Activated T-cell treated with anti-CD3 and anti-CD28 coated beads, Interleukin-2, amount 50 U/mL, for 24 hours (primary cell): ENCODE measurements at places on chromosomes 6 and 20.

GRCh38 chr20:7496394-7496991 is 443.8 kb downstream of the HAO1 start:
- no peak for DNase-seq

DNA sequence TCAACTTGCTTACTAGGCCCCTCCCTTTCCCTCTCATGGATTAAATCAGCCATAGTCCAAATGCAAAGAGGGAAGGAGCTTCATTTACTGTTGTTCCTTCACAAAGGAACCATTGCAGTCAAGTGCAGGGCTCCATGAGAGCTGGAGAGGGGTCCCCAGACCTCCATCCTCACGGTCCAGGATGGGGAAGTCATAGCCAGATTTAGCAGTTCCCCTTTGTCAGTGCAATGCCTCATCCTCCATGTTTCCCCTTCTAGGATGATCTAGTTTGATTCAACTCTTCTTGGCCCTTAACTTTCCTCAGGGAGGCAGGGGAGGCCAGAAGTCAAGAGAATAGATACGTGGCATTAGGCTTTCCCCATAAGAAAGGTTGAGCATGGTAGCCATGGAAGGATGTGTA is 66.5 kb upstream of the FUCA2 start:
- no peak for DNase-seq

GRCh38 chr20:42338294-42339201 is 720.4 kb upstream of the CHD6 start:
- no peak for DNase-seq

DNA sequence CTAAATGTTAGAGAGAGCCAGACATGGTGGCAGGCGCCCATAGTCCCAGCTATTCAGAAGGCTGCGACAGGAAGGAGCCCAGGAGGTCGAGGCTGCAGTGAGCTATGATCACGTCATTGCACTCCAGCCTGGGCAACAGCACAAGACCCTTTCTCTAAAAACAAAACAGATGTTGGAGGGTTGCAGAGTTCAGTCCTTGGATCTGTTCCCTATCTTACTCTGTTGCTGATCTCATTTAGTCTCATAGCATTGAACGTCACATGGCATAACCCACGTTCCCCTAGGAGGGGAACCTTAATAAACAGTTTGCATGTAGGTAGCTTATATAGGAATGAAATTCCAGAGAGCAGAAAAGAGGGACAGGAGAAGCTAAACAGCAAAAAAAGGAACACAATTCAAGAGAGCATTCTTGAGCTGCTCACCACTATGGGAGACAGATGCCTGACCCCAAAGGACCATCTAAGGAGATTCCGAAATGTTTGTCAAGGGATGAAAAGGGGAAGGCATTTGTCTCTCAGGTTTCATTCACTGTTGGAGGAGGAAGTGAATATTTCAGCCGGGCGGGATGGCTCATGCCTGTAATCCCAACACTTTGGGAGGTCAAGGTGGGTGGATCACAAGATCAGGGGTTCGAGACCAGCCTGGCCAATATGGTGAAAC is 54.6 kb upstream of the PIM1 start:
- DNase-seq: no peak

GRCh38 chr6:54086439-54086838 is 24.8 kb upstream of the MLIP start:
- no peak for DNase-seq

- DNase-seq: no peak
Observed at GRCh38 chr6:63677282-63677681, 41.7 kb downstream of the PHF3 start.

- DNase-seq: no peak
Observed at GRCh38 chr6:1903780-1904465, 294.2 kb downstream of the FOXC1 start.

DNA sequence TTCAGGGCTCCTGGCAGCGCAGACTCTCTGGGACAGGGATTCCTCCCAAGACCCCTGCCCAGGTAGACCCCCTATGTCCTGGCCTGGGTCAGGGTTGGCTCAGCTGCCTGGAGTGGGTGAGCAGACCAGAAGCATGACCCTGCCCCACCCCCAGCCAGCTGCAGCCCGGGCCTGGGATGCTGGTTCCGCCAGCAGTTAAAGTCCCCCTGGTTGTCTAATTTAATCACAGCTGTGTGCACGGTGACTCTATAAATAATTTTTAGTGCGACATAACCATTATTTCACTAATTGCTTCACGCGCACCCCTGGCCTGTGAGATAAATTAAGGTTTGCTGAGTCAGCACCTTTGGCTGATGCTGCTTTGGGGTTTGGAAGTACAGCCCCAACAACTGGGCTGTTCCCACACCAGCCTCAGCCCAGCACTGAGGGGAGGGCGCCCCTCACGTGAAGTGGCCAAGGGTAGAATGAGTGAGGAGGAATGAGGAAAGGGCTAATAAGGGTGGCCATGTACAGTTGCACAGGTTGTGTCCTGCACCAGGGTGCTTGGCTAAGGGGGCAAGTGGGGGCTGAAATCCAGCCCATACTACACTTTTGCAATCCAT is 26.1 kb upstream of the CDH22 start:
- DNase-seq: no peak

- no peak for DNase-seq
Observed at GRCh38 chr20:58375759-58376352, 13.2 kb upstream of the VAPB start.

DNA sequence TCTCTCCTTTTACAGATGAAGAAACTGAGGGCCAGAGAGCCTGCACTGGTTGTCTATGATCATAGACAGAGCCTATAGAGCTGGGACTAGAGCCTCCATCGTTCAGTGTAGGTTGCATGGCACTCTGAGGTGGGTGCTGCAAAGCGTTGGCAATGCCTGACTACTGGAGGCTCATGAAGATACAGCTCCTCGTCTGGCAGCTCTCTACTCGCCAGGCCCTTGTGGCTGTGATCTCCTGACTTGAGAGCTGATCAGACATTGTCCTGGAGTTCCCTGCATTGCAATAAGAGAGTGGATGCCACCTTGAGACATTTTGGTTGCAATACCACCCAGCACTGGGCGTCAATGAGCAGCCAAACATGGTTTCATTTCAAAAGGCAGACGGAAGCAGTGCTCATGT is 270.1 kb upstream of the ARID1B start:
- DNase-seq: no peak

- DNase-seq: no peak
Observed at GRCh38 chr6:100339574-100340255, 125.0 kb downstream of the SIM1 start.

GRCh38 chr6:69097948-69098347 is 462.9 kb downstream of the ADGRB3 start:
- no peak for DNase-seq

DNA sequence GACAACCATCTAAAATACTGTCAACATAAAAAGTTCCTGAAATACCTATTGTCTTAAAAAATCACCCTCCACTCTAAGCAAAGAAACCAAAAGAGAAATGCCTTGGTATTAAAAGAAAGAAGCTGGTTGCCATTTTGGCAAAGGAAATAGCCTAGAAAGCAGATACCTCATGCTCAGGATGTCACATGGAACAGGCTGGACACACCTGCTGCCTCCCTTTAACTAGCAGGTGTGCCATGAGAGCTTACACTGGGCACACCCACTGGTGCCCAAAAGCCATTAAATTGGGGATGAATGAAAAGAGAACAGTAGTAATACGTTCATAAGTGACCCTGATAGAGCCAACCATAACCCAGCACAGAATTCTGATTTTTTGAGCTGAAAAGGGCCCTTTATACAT is 1.5 kb downstream of the SLC23A2 start:
- DNase-seq: no peak

DNA sequence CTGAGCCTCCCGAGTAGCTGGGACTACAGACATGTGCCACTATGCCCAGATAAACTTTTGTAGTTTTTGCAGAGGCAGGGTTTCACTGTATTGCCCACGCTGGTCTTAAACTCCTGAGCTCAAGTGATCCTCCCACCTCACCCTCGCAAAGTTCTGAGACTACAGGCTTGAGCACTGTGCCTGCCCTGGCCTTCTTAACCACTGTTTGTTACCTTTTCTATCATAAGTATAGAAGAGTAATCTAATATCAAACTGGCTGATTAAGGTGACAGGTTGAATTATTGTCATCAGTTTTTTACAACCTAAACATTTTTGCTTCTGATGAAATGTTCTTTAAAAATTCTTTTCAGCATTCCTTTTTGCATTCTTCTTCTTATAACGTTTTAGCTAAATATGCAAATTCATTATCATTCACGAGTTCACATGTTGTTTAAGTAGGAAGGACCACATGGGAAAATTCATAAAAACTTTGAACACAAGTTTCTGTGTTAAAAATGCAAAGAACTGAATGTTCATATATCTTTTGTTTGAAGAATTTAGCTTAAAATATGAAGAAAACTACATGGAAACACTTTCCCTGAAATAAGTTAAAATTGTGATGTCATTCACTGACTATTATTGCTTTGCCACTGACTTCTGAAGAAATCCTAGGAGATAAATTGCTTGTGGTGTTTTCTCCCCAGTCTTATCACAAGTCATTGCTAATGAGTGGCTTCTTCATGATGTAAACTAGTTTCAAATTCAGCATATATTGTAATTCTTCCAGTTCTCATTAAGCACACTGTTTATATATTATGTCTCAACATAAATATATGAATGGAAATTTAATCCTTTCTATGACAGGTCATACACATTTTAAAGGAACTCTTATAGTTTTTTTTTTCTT is 106.7 kb downstream of the ADGRB3 start:
- no peak for DNase-seq

- DNase-seq: no peak
Observed at GRCh38 chr6:131368198-131368911, 204.7 kb upstream of the ARG1 start.

GRCh38 chr6:168213121-168213524 is 106.5 kb downstream of the DACT2 start:
- DNase-seq: no peak

DNA sequence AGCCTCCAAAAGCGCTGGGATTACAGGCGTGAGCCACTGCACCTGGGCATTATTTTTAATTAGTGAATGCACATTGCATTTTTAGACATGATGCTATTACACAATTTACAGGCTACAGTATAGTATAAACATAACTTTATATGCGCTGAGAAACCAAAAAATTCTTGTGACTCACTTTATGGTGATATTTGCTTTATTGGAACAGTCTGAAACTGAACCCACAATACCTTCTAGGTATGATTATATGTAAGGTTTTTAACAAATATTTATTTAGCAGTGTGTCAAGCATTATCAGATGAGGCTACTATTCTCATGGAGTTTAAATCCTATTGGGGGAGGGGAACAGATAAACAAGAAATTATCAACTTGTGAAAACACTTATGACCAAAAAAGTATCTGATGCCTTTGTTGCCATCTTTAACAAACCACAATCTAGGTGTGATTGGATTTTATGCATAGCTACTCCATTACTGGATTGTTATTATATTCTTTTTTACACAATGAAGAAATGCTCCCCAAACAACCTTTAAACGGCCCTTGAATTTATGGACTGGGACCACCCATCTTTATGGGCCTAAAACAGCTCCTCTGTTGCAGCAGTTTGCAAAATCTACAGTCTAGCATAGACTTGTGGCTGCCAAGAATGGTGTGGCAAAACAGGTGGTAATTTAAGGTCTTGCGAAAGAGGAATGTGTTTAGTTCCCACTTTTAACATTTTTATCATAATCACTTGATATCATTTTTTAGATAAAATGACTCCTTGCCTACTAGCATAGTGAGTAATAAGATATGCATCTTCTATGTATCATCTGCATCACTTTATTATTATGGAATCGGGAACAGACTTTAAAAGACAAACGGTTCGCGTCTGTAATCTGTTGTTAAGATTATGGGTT is 159.2 kb upstream of the C6orf118 start:
- no peak for DNase-seq

DNA sequence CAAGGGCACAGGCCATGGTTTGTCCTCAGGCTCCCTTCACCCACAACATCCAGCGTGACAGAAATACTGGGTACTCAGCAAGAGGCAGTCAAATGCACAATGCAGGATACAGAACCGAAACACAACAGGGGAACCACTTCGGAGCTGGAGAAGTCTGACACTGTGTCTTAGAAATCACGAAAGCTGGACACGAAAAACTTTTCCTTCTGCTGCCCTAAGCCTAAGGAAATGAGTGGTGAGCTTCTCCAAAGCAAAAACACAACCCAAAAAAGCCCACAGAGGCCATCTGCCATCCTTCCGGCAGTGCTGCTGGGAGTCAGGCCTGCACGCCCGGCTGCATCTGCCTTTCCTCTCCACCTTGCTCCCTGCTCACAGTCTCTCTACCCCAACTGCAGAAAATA is 106.3 kb downstream of the SLC23A2 start:
- DNase-seq: no peak

DNA sequence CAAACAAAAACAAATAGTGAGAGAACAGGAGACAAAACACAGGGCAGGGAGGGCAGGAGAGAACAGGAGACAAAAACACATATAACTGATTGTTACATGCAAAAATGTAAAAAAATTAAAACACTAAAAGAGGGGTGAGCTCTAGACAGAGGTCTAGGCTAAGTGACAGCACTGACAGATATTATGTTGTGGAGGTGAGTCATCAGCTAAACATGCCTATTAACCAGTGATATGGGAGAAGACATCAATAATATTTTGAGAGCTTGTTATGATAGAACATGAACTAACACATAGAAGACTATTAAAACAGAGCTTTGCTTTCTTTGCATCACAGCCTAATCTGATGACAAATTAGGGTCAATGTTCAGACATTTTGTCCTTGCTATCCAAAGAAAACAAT is 972.7 kb downstream of the PRIM2 start:
- no peak for DNase-seq
